ENCODE measurements at places on chromosomes 1 and 21. TPM values are rescaled to one million over a fixed set of nuclear protein-coding genes. Genes with fewer than 3 reads are reported as not detected.

Gene SPRR1B
- total RNA-seq: not detected

GRCh38 chr1:168529518-168529917 is 14.3 kb downstream of the XCL2 start:
- DNase-seq: no peak

Gene GJA8
- total RNA-seq: not detected

DNA sequence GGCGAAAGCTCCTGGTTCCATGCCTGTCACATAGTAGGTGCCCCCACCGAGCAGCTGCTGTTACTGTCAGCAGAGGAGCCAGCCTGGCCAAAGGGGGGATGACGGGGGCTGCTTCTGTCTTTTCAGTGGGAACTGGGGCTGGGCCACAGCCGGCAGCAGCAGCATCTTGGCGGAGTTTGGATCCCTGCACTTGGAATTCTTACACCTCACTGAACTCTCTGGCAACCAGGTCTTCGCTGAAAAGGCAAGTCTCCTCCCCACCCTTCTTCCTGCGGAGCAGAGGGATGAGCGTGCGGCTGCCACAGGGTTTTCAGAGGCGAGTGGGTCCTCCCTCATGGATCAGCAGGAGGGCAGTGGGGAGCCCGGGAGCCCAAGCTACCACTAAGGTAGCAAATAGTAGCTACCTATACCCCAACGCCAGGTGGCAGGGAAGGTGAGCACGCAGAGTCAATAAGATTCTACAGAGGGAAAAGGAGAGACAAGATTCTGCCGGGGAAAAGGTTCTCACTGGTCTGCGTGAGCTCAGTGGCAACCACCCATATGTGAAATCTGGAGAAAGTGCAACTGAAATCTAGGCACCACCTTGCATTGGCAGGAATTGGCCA is 41.4 kb upstream of the SELENON start:
- no peak for DNase-seq

DNA sequence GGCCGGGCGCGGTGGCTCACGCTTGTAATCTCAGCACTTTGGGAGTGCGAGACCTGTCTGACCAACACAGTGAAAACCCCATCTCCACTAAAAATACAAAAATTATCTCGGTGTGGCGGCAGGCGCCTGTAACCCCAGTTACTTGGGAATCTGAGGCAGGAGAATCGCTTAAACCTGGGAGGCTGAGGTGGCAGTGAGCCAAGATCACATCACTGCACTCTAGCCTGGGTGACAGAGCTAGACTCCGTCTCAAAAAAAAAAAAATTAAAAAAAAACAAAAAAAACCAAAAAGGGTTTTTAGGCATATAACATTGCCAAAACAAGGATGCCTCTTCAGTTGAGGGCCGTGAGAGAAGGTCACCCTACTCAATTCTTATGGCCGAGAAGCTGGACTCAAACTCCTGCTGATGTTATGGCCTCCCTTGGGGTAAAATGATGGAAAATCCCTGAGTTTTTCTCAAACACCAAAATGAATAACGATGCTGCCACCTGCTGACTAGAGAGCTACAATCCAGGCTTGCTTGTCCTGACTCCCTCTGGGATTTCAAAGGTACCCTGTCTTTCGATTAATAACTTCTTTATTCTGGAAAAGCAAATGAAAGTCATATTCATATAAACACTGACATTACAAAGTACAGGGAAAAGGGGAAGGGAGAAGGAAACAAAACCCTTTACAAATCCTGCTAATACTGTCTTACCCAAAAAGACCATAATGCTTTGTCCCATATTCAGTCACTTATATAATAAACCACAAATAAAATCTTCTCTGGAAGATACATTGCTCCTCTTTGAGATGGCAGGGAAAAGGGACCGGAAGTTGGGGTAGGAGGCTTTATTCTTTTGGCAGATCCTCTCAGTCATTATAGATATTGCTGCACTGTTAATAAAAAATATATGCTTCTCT is 10.7 kb downstream of the RAB42 start:
- peak; percentile 88 for DNase-seq

- no peak for DNase-seq
Measured at GRCh38 chr1:206664740-206665139, 20.0 kb upstream of the MAPKAPK2 start.

Gene ADGRL4
- 139 TPM for total RNA-seq

Gene TMEM61
- 0.18 TPM for total RNA-seq

DNA sequence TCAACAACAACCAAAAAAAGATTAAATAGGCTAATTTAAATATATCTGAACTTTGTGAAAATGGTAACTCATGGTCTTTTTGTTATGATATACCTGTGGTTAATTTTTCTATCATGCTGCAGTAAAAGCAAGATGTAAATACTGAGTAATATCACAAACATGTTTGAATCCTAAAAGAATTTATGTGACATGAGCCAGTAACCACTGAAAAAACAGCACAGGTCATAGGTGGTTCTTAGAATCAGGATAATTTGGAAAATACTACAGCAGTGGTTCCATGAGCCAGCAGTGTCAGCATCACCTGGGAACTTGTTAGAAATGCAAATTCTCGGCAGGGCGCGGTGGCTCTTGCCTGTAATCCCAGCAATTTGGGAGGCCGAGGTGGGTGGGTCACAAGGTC is 4.1 kb downstream of the ATP5IF1 start:
- no peak for DNase-seq
